ENCODE measurements at places on chromosomes 13 and 19.
A peak's percentile ranks its signal among the peaks of the same experiment; 100 is the strongest.

GRCh38 chr19:39599116-39599515, 3.2 kb upstream of the LGALS13 start:
- DNase-seq: no peak

DNA sequence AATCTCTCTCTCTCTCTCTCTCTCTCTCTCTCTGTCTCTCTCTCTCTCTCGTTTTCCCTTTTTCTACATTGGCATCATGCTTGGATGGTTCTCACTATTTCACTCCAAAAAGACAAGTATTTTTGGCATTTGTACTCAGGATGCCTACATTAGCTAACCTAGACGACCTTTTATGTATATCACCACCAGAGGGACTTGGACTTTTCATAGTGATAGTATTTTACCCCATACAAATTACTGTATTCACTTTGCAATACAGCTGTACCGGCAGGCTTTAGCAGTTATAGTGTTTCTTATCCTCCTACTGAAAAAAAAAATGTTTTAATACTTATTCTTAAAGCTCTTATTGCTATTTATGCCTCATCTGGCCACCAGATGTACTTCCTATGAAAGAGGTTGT, 687.2 kb upstream of the KLHL1 start:
- DNase-seq: no peak

DNA sequence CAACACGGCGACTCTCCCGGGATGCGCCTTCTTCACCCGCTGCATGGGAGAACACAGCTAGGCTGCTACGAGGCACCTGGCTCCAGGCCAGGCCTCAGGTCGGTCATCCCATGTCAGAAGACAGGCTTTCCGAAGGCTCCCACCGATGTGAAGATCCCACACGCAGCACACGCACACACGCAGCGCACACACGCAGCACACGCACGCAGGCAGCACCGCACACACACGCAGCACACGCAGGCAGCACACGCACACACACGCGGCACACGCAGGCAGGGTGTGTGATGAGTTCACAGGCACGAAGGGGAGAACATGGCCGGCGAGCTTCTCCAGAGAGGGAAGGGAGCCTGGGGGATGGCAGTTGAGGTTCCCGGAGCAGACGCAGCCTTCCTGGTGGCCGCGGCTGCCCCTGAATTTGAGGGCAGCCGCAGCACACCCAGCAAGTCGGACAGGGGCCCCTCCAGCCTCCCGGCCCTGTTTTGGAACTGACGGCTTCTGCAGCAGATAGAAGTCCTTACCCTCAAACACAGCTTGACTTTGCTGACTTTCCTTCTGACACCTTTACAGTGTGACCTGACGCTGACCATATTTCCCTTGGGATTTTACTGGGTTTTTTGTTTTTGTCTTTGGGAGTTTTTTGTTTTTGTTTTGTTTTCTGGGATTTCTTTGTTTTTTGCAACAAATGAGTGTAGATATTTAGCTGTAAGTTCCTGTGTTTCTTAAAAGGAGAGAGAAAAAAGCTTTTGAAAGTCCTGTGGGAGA, 55.9 kb downstream of the RASA3 start:
- no peak for DNase-seq

GRCh38 chr13:30145709-30146367, 161.5 kb downstream of the KATNAL1 start:
- DNase-seq: no peak

DNA sequence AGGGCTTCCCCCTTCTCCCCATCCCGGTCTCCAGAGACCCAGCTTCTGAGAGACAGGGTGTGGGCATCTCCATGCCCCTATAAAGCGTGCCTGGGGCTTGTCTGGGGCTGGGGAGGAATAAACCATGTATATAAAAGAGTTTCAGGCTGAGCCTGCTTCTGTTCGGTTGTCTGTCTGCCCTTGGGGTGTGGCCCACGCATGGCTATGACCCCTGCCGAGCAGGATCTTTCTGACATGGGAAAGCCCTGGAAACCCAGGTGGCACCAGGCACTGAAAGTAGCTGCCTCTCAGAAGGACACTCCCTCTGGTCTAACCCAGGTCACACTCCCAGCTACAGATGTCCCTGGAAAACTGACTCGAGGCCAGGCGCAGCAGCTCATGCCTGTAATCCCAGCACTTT, 8.2 kb downstream of the TMEM59L start:
- no peak for DNase-seq

- no peak for DNase-seq
Observed at GRCh38 chr19:29544656-29545360, 19.0 kb downstream of the VSTM2B start.

DNA sequence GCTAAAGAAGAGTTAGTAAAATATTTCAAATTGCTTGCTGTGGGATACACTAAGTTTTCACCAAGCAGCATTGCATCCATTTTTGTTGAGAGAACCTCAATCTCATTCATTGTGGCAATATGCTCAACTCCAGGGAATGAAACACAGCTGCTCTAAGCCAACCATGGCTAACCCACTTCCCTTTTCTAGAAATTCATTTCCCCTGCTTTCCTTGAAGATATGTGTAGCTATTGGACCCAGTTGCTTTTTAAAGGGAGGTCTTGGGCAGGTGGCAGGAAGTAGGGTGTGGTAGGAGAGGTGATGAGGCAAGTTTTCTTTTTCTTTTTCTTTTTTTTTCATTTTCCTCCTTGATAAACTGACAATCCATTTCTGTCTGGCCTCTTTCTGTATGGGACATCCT, 452.2 kb downstream of the FGF14 start:
- DNase-seq: no peak

- DNase-seq: no peak
Observed at GRCh38 chr19:33704271-33704670, 82.5 kb downstream of the CHST8 start.

- no peak for DNase-seq
Observed at GRCh38 chr19:30047432-30047831, 105.4 kb downstream of the URI1 start.

DNA sequence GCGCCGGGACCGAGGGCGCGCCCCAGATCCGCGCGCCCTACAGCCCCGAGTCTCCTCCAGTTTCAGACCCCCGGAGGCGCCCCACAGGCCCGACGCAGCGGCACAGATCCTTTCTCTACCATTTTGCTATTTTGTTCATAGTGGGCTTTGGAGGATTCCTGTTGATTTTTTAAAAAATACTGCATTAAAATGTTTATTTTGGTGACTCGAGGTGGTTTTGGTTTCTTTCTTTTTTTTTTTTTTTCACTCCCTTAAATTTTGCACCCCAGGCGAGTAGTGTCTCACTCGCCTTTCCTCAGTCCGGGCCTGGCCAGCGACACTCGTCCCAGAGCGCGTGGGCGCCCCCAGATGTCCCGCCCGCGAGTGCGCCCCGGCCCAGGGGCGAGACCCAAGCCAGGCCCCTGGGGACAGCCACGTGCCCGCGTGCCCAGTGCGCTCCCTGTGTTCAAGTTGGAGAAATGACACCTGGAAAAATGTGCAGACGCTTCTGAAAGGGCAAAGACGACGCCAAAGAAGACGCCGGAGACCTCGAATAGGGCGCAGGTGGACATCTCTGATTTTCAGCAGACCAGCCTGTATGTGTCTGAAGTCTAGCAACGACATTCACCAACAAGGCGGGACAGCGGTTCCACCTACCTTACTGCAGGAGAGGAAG, 471 bp upstream of the INSR start:
- no peak for DNase-seq

GRCh38 chr19:40244579-40245317, 18.3 kb upstream of the CCNP start:
- DNase-seq: no peak

DNA sequence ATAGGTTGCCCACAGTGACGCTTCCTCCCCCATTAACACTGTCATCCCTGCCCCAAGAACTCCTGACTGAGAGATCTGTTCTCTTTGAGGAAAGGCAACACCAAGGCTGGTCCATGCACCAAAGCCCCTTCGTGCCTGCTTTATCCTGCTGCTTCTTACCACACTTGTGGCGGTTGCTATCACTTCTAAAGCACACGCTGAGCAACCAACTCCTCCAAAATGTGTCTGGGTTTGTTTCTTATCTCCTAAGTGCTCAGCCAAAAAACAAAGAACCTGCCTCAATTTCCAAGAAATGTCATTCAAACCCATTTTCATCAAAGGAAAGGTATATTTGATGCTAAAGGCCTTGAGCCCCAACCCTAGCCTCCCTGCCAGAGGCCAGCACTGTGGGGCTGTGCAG, 14.6 kb downstream of the ATP7B start:
- no peak for DNase-seq

- no peak for DNase-seq
Observed at GRCh38 chr19:11848594-11849469, at the start of gene ZNF439. TSS of gene ZNF439 (plus strand) at chr19:11848726. CDS start at chr19:11848868, 142 bp downstream.

DNA sequence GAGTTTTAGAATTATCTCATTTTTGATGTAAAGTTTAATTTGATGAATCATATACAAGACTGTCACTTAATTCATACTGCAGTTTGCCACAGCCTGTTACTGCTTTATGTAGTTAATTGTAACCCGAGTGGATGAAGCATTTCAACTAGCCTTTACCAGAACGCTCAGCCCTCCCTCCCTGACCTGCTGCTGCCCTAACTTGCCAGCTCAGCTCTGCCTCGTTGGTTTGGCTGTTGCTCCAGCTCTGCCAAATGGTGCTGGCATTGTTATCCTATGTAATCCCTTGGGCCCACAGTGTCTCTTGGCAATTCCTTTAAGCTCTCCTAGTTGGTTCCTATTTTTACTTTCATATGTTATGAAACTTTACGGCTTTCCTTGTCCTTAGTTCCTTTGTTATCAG, 113.3 kb downstream of the LMO7 start:
- DNase-seq: peak; percentile 46

DNA sequence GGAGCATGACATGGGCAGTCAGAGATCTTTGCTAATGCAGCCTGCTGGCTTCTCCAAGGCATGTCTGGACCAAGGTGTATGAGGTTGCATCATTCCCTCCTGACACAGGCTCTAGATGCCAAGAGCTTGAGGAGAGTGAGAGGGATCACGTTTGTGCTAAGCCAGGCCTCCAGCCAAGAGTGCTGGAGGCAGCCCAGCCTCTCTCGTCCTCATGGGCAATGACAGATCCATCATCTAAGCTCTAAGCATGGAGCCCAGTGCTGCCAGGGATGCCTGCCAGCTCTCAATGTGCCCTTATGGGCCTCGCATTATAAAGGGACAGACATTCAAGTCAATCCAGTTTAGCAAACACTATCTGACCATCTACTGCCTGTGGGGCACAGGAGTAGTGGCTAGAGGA, 136.3 kb upstream of the VSTM2B start:
- no peak for DNase-seq

- DNase-seq: no peak
Observed at GRCh38 chr13:99265821-99266426, 7.7 kb upstream of the GPR18 start.

GRCh38 chr13:42041684-42042035, 6.8 kb upstream of the DGKH start:
- no peak for DNase-seq

GRCh38 chr19:1064661-1065605, 2.0 kb upstream of the ARHGAP45 start:
- peak; percentile 18 for DNase-seq

DNA sequence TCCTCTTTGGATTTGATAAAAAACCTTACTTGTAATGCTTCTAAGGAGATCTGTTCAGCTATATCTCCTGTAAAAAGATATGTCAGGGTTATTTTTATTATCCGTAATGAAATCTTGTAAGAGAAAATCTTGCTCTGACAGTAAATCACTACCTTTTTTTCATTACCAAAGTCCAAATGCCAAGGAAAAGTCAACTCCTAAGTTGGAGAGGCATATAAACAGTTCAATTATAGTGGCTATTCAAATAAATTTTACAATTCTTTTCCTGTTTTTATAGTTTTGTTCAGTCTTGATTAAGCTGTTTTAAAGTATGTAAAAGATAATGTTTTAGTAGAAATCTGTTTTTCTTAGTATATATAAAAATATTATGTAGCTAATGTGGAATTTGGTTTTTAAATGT, 9.0 kb downstream of the KCTD4 start:
- no peak for DNase-seq

DNA sequence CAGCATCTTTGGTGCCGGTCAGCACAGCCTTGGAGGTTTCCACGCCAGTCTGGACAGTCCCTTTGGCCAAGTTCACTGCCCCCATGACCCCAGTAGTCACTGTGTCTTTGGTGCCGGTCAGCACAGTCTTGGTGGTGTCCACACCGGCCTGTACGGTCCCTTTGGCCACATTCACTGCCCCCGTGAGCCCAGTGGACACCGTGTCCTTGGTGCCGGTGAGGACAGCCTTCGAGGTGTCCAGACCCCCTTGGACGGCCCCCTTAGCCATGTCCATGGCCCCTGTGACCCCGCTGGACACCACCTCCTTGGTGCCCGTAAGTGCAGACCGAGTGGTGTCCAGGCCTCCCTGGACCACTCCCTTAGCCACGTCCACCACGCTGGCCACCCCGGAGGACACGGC, 5.0 kb downstream of the PLIN4 start:
- no peak for DNase-seq

DNA sequence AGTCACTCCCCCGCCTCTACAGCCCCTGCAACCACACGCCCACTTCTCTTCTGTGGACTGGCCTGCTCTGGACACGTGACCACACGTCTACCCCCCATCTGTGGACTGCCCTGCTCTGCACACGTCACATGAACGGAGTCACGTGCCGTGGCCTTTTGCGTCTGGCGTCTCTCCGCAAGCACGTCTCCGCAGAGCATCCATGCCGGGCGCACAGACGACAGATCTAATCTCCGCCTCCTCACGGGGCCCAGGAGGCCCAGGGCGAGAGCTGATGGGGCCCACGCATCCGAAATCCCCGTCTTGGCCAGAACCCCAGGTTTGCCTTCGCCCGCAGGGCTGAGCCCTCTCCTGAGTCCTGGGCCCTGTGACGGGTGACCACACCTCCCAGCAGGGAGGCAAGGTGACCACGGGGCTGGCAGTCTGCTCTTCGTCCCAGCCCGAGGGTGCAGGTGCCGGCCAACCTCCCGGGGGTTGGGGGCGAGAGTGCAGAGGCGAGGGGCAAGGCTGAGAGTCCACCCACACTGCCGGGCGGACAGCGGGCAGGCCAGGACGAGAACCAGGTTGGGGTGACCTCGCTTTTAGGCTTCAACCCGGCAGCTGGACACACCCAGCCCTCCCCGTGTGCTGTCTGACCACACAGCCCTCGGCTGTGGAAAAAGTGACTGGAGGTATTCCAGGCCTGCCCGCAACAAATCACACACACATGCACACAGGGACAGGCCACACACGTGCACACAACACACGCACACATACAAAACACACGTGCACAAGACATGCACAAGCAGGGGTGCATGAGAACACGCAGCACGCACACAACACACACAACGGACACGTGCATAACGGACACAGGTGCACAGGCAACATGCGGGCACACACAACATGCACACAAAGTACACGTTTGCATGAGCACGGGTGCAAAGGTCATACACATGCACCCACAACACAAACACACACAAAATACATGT, 3.9 kb downstream of the SBNO2 start:
- no peak for DNase-seq

DNA sequence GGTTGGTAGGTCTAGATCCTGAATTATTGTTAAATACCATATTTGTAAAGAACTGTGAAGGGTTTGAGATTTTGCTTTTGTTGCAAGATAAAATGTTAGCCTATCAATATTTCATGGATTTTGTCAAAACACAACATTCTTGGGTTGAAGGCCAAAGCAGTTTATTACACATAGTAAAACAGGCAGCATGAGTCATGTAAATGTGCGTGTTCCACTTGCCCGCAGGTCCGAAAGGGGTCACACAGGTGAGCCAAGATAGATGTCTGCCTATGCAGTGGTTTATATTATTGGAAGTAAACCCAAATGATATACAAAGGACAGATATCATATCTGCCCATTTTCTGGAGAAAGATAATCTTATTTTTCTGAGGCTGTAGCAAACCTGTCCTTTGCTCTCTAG, 1654.4 kb upstream of the SPRY2 start:
- no peak for DNase-seq
